Mesenteric fat pad (tissue), 1 donor: ENCODE measurements at places on chromosomes 12 and 14. TPM values are rescaled to one million over a fixed set of nuclear protein-coding genes. Genes with fewer than 3 reads are reported as not detected.

Gene RILPL2
- total RNA-seq, result 10.4 TPM

Gene RD3L
- not detected for total RNA-seq

GRCh38 chr12:1605129-1606020 is 11.0 kb upstream of the FBXL14 start:
- no peak for DNase-seq

- DNase-seq, result no peak
These were observed 35.2 kb upstream of the PCNX1 start for GRCh38 chr14:70871863-70872677.

DNA sequence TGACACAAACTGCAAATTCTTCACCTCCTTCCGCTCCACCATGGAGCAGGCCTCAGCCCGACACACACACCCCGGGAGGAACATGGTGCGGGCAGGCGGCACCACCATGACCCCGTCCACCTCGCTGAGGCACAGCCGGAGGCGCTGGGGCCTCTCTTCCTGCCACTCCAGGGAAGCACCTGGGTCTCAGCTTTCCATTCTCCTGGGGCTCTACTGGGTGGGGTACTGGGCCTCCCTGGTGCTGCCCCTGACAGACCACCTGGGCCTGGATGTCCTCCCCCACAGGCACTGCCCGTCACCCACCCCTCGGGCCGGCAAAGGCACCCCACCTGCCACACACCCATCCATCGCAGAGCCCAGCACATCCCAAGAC is 9.9 kb downstream of the AKT1 start:
- no peak for DNase-seq

- DNase-seq, result no peak
These were observed 89.2 kb upstream of the HSPB8 start for GRCh38 chr12:119089380-119090013.

GRCh38 chr12:3961591-3961990 is 88.4 kb upstream of the PARP11 start:
- DNase-seq, result no peak
